ENCODE measurements at places on chromosomes 16 and 17.

DNA sequence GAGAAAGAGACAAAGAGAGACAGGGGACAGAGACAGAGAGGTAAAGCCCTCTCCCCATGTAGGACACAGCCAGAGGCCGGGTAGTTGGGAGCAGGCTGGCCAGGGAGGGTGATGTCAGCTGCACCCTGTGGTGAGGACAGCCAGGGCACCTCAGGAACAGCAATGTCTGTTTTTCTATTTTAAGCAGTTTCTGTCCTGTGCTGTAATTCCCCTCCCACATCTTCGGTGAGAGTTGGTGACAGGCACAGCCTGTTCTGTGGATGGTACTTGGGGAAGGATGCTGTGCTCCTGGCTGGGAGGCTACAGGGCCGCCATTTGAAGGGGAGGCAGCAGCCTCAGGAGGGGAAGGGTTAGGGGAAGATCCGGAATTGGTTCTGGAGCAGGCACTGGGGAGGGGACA is 163.5 kb downstream of the SDK2 start:
- DNase-seq: no peak

DNA sequence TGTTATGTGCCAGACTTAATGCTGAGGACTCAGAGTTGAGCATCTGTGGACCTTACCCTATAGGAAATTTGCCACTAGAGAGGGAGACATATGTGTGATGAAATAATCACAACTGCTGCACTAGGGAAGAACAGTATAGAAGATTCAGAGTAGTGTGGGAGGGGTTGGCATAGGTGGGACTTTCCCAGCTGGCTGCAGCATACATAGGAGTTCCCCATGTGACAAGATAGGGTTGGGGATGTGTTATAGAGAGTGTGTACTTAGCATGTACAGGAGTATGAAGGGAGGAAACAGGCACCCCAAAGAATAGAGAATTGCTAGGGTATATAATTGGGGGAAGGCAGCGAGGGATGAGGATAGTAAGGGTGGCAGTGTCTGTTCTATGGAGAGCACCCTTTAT is 2.9 kb downstream of the NUP93 start:
- DNase-seq: no peak

DNA sequence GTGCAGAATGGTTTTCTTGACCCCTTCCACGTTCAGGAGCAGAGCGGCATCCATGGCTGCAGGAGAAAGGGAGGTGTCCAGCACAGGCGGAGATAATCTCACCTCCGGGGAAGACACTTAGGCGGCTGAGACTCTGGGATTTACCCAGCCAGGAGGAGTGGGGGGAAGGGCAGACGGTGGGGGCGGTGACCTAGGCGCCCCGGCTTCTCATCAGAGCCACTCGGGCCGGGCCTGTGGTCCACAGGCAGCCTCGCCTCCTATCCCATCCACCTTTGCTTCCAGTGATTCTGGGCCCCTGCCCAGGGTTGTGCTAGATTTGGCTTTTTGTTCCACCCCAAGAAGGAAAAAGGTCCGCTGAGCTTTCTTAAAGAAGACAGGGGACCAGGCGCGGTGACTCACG is at the start of gene AIPL1:
AIPL1 (minus strand) TSS at position 71 of the 400 bp plus-strand sequence; CDS start at position 54, 17 bp downstream.
- no peak for DNase-seq

- DNase-seq: no peak
Measured at GRCh38 chr16:50167556-50167955, 14.4 kb downstream of the TENT4B start.

GRCh38 chr17:60231691-60232090 is 81.9 kb downstream of the CA4 start:
- no peak for DNase-seq

DNA sequence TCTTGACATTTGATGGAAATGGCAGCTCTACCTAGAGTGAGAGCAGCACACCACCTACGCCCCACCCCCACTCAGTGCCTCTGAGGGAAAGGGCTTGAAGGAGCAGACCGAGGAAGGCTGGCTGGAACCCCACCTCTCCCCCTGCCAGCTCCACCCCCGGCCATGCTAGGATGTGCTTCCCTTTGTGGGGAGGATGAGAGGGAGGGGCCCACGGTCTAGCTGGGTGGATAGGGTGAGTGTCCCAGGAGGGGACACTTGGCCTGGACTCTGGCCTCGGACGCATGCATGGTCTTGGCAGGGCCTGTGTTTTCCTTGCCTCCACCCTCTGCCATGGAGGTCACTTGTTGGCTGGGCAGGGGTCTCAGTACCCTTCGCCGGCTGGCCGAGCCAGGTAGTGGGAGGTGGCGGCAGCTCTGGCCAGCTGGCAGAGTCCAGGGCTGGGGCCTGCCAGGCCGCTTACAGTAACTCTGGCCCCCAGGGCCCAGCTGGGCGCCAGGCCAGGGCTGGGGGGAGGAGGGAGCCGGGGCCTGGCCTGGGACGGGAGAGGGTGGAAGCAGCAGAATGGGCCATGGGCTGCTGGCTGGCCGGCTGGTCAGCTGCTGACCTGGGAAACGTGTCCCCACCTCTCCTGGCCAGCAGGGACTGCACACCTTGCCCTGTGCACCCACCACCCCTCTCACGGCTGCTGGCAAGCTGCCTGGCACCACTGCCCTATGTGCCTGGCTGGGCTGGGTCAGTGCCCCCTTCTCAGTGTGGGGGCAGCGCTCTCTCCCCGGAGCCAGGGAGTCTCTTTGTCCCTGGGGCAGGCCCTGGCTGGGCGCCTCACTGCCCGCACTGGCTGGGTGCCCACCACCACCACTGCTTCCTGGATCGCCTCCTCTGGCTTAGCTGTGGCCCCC is 23.0 kb downstream of the RARA start:
- no peak for DNase-seq

GRCh38 chr17:57186226-57187019 is 69.9 kb upstream of the MSI2 start:
- no peak for DNase-seq

GRCh38 chr16:21989751-21990150 is 11.2 kb downstream of the PDZD9 start:
- no peak for DNase-seq

DNA sequence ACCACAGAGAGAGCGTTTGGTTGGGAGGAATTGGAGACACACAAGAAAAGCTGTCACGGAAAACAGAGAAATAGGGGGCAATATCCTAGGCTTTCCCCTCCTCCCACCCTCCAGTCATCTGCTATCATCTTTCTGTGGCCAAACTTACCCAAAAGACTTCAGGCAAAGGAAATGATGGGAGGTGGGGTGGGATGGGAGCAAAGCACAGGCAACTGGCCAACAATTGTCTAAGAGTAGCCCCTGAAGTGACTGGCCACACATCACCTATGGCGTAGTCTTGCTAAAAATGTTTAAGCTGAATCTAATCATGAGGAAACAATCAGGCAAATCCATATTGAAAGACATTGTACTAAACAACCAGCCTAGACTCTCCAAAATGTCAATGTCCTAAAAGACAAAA is 46.9 kb upstream of the ALOX12 start:
- no peak for DNase-seq

- no peak for DNase-seq
Measured at GRCh38 chr16:52650318-52650717, 103.4 kb upstream of the TOX3 start.

DNA sequence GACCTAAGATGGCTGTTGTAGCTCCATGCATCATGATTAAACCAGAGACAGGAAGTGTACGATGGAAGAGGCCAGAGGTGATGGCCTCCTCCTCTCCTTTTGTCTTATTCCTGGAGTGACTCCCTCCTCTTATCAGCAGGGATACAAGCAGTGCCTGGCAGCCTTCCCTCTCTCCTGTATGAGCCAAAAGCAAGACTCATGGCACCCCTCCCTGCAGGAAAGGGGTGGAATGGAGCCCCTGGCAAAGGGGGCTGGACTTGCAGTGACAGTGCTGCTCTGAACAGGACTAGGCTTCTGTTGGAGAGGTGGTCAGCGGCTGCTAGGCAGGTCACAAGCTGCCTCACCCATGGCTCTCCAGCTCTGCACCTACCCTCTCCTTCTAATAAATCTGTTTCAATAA is 8.4 kb downstream of the TXNL4B start:
- no peak for DNase-seq

- DNase-seq: no peak
Measured at GRCh38 chr17:45048795-45049563, 2.5 kb downstream of the DCAKD start.

- peak; percentile 7 for DNase-seq
Measured at GRCh38 chr16:51146256-51146924, 4.7 kb downstream of the SALL1 start.

- DNase-seq: no peak
Measured at GRCh38 chr16:68251832-68252231, 6.7 kb downstream of the PLA2G15 start.

DNA sequence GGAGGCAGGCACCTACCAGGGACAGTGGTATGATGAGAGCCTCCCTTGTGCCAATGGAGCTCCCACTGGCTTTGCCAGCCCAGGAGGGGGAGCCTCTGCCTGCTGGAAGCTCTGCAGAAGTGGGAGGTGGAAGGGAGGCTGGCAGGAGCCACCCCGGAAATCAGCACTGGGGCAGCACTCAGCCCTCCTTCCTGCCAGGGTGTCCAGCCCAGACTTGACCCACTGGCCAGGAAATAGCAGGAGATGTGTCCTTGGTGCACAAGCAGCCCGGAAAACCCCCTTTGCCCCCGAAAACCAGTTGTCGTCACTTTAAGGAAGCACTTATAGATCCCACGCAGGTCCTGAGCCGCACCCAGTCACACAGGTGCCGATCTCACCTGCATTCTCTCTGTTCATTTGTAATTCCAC is 49.3 kb upstream of the CACNG4 start:
- peak; percentile 45 for DNase-seq

- DNase-seq: no peak
Measured at GRCh38 chr17:29068818-29069217, 25.9 kb downstream of the PIPOX start.

DNA sequence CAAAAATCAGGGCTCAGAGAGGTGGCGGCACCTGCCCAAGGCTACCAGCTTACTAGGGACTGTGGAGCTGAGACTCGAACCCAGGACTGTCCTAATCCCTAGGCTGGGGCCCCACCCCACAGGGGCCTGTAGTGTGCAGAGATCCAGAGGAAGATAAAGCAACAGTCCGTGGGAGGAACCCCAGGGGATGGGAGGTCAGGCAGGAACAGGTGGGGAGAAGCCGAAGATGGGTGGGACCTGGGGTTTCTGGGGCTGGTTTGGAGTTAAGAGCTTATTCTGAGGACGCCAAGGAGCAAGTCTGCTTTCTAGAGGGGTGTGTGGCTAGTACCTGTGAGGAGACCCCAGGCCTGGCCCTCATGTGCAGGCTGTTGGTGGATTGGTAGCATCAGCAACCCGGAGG is 14.9 kb downstream of the C16orf74 start:
- DNase-seq: no peak
